Left colon (tissue), 2 donors: ENCODE measurements at places on chromosomes 4 and X. TPM values are rescaled to one million over a fixed set of nuclear protein-coding genes. Genes with fewer than 3 reads are reported as not detected.

Gene PCDH10
- 0.12 TPM for total RNA-seq

Gene GABRE
- 19.3 TPM for total RNA-seq

Gene MUC7
- not detected for total RNA-seq

Gene TSPAN5
- 6.9 TPM for total RNA-seq

Gene FAM47E
- total RNA-seq: 6.1 TPM

Gene MAGEB1
- total RNA-seq: not detected

Gene PAK3
- total RNA-seq: 0.95 TPM
